ENCODE measurements at places on chromosomes 5 and 9.

DNA sequence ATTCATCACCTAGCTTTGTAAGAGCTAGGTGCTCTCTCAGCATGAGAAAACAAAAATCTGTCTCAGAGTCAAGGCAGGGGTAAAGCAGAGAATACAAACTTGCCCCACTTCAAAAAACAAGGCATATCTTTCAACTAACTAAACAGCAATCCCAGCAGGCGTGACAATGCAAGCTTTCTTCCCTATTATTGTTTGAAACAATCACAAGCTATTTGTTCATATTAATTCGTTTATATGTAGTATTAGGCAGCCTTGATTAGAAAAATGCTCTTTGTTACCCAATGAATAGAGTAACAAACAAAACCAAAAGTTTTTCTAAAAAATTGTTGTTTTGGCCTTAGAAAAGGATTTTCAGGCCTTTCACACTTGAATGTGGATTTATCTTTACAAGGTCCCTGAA is 71.1 kb downstream of the LPAR1 start:
- DNase-seq, result no peak

DNA sequence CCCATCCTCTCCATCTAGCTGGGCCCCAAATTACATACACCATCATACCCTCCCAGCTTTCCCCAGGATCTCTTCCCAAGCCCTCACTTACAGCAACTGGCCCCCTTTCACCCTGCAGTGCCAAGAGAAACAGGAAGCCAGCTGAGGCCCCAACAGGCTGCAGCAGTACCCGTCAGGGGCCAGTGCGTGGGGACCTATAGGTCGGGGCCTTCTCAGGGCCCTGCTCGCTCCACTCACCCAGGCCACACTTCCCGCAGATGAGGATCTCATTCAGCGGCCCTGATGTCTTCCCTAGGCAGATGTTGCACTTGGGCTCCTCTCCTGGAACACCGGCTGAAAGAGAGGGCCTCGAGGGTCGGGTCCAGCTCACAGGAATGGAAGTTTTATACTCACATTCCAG is 6.8 kb downstream of the PHF19 start:
- DNase-seq, result no peak

DNA sequence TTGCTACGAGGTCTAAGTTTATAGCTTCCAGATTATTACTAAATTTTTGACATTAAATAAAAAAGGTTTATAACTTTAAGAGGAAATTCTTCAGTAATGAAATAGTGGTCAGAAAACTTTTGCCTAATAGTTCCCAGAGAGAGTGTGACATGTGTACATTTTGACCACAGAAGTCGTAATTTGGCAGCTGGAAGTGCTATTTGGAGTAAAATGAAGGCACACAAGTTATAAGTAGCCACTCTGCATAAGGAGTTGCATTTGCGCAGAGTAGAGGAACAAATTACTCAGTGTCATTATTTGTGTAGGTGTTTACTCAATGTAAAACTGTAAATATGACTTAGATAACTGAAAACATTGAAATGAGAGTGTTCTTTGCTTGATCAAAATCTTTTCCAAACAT is 408.4 kb downstream of the CCDC171 start:
- DNase-seq, result no peak

DNA sequence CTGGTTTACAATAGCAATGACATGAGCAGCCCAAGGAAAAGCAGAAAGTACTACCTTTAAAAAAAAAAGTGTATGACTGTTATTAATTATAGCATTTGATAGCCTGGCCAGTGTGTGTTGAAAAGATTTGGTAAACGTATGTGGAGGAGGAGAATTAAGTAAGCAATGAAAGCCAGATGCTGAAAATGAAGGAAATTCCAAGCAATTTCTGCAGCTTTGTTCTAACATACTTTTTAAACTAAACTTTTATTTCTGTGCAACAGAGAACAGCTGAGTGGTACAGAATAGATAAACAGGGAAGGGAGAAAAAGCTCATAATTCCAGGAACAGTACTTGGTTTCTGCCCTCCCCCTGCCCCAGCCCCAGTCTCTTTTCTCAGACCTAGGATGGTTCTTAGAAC is 252.6 kb downstream of the ADAMTSL1 start:
- DNase-seq, result no peak

DNA sequence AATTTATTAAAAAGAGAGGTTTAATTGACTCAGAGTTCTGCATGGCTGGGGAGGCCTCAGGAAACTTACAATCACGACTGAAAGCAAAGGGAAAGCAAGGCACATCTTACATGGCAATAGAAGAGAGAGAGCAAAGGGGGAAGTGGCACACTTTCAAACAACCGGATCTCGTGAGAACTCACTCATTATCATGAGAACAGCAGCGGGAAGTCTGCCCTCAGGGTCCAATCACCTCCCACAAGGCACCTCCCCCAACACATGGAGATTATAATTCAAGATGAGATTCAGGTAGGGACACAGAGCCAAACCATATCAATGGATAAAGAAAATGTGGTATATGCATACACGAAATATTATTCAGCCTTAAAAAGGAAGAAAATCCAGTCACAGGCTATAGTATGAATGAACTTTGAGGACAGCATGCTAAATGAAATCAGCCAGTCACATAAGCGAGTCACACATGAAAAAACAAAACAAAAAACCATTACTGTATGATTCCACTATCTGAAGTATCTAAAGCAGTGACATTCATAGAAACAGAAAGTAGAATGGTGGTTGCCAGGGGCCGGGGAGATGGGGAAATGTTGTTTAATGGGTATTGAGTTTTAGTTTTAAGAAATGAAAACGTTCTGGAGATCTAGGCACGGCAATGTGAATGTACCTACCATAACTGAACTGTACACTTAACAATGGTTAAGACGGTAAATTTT is 83.4 kb upstream of the PCA3 start:
- no peak for DNase-seq

GRCh38 chr9:75974016-75974766 is 83.7 kb downstream of the PCSK5 start:
- DNase-seq, result no peak

DNA sequence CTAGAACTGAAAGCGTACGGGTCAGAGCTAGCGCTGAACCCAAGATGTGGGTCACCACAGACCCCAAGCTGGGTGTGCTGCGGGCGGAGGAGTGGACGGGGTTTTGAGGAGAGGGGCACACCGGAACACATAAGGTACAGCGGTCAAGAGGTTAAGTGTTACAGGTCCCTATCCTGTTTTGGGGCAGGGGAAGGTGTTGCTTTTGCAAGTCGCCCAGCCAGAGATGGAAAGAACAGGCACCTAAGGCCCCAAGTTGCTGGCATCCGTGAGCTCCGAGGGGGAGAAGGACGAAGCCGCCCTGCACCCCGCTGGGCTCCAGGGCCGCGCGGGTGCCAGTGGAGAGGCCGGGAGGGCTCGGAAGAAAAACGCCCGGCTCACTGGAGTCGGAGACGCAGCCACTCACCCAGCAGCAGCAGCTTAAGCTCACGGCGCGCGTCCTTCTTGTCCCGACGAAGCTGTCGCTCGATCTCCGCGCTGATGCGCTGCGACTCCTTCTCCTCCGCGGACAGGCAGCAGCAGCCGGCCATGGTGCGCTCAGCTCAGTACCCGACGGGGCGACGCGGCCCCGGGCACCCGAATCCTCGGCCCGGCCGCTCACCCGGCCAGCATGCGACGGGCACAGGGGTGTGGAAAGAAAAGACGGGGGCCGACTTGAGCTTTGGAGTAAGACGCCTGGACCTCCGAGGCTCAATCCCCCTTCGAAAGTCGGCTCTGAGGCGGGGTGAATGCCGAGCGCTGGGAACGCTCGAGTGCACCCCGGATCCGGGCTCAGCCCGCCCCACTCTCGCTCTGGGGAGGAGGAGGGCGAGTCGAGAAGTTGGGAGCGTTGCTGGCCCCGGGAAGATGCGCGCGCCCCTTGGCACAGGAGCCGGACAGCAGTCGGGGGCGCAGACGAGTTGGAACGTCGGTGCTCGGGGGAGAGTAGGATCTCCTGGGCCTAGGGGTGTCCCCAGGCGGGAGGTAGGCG is 572 bp downstream of the GNA14 start:
- no peak for DNase-seq

DNA sequence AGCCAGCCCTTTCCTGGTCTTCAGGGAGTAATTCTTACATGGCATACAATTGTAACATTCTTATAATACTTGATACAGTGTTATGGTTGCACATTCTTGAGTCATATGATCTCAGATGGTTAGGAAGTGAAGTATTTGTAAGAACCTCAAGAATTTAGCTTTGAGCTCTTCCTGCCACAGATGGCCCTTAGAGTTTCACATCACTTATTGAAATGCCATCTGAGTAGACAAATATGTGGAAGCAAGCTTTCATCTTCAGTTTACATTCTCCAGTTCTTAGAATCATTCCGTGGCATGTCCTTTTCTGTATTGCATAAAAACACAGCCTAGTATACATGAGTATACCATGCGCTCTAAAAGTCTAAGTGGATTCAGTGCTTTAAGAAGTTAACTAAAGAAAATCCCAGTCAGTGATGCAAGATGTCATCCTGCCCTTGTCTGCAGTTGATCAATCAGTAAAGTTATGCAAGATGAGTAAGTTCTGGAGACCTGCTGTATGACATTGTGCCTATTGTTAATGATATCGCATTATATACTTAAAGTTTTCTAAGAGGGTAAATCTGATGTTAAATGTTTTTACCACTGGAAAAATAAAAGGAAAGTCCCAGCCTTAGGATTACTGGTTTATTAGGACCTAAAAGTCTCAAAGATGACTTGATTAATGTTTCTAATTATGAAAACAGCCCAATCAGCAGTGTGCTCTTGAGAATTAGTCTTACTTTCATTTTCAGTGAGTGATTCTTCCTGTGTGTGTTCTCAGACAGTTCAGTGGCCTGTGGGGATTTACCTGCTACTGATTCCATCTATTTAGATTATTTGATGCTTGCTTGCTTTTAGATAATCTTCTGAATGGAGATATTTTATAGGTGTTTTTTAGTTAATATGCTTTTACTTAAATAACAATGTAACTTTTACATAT is 29.4 kb downstream of the RHOBTB3 start:
- peak; percentile 59 for DNase-seq

All from AG08396 (cell line).